ENCODE measurements at places on chromosomes 7 and 10. TPM values are rescaled to one million over a fixed set of nuclear protein-coding genes. Genes with fewer than 3 reads are reported as not detected.

SPDYE16 gene
- polyA plus RNA-seq = 0.99 TPM

LIPN gene
- not detected for polyA plus RNA-seq

ATOH7 gene
- not detected for polyA plus RNA-seq

CABCOCO1 gene
- polyA plus RNA-seq = not detected

KNDC1 gene
- polyA plus RNA-seq = 7.7 TPM

DENND2A gene
- 43.3 TPM for polyA plus RNA-seq

FAM13C gene
- 56.4 TPM for polyA plus RNA-seq

ERVW-1 gene
- 1.9 TPM for polyA plus RNA-seq

FKBP9 gene
- polyA plus RNA-seq = 136 TPM

PNLIPRP3 gene
- not detected for polyA plus RNA-seq

PLCE1 gene
- 34.8 TPM for polyA plus RNA-seq

All from muscle of arm (tissue), 14 donors.